ENCODE measurements at places on chromosomes 16 and 17.

DNA sequence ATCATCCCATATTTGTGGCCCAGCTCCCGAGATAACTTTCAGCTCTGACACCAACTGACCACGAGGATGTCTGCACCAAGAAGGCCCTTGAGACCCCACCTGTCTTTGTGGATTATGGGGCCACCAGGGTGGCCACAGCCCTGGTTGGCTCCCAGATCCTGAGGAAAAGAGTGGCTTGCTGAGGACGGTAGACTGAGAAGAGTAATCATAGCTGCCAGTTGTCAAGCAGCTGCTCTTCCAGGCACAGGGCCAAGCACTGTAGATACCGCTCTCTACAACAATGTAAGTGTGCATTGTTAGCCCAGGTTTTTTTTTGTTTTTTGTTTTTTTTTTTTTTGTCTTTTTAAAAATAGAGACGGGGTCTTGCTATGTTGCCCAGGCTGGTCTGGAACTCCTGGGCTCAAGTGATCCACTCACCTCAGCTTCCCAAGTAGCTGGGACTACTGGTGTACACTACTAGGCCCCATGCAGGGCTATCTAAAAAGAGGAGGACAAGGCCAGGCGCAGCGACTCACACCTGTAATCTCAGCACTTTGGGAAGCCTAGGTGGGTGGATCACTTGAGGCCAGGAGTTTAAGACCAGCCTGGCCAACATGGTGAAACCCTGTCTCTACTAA, 9.6 kb downstream of the ZNF205 start:
- no peak for DNase-seq

- no peak for DNase-seq
These were observed 55.8 kb downstream of the MYH13 start for GRCh38 chr17:10316801-10317542.

- DNase-seq: no peak
These were observed 8.4 kb downstream of the FSCN2 start for GRCh38 chr17:81536299-81537290.

- DNase-seq: peak; percentile 72
These were observed 1.7 kb upstream of the DLX3 start for GRCh38 chr17:49996495-49997300.

DNA sequence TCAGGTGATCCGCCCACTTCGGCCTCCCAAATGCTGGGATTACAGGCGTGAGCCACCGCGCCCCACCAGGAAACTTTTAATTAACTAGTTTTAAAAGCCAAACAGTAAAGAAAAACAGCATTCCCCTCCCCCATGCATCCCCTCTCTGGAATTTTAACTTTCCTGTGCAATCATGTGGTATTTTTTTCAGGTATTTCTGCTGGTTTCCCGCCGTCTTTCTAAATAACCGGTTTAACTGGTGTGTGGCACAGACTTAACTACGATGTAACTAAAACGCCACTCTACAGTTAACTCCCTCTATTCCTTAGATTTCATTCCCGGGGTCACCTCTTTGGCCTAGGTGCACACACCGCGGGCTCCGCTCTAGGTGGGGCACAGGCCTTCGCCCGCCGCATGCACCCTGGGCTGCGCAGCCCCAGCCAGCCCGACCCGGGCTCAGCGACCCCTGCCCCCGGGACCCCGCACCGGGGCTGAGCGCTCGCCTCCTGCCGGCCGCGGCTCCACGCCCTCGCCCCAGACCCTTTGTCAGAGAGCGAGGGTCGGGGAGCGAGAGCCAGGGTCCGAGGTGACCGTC, 15.1 kb upstream of the UTP6 start:
- no peak for DNase-seq

DNA sequence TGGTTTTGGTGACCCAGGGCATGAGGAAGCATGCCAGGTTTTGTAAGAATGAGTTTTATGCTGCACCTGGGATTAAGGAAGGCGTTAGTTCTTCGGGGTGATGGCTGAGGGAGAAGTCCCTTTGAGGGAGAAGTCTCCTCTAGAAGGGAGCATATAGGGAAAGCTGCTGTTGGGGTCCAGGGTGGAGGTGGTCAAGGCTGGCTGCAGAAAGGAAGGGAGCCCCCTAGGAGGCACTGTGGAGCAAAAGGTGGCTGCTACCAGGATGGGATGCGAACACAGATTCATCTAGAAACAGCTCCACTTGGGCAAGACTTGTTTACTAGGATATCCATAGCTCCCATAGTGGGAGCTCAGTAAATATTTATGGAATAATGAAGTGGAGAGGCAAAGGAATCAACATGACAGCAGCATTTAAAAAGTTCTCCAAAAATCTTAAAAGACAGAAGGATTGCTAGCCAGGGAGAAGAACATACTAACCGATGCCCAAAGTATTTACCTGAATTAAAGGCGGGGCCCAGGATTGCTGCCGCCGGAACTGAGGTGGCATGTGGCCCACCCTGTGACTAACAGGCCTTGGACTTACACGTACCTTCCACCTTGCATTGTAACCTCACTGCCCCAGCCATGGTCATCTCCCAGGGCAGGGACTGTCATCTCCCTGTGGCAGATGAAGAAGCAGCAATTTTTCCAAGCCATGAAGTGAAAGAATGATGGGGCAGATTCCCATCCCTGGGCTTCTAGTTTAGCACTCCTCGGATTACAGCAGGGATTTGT, 7.1 kb upstream of the LPCAT2 start:
- no peak for DNase-seq

DNA sequence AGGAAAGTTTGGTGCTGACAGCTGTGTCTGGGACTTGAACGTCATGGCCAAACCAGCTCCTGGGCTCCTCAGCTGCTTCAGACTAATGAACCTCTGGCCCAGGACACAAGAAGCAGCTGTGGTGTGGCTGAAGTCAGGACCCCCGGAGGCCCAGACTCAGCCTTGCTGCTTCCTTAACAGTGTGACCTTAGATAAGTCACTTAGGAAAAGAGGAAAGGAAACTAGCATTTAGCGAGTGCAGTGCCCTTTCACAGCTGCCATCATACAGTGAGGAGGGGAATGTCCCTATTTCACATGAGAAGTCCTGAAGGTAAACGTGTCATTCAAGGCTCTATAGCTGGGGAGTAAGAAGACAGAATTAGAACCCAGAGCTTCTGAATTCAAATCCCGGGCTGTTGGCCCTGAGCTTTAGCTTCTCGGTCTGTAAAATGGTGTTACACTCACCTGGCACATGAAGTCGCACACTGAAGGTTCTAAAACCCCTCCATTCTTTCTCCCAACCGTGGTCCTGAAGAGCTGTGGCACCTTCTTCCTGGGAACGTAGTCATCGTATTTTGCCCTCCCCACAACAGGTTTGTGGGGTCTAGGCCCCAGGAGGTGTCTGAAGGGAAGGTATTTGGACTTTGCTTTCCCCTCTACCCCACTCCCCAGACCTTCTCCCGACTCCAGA, 910 bp upstream of the RAMP2 start:
- DNase-seq: no peak

DNA sequence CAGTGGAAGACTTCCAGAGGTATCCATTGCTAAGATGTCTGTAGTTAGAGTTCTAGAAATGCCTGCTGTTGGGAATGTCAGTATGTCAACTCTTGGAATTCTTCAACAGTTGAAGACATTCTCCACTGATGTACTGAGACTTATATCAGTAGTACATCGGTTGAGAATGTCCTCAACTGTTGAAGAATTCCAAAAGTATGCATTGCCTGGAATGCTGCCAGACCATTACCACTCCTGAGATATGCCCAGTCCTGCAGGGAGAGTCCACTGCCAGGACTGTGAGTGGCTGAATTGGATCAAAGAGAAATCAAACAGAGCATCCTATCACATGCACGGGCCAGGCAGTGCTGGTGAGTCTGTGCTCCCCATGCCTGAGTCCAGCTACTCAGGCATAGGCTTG, 42.0 kb downstream of the IL21R start:
- no peak for DNase-seq

- no peak for DNase-seq
These were observed 82.8 kb downstream of the TBC1D16 start for GRCh38 chr17:79952901-79953300.

DNA sequence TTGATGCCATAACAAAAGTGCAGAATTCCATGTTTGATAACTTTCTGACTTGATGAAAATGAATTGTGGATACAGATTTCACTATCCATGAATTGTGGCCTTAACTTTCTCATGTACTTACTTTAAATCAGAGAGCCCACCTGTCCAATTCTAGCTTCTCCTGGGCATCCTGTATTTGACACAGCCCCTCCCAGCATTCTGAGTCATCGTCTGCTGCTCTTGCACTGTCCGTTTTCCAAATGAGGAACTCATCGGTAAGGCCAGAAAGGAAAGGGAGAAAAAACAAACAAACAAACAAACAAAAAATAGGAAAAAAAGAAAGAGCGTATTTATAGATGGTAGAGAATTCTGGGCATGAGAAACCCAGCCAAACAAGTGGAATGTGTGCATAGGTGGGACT, 361.6 kb downstream of the WWOX start:
- no peak for DNase-seq

DNA sequence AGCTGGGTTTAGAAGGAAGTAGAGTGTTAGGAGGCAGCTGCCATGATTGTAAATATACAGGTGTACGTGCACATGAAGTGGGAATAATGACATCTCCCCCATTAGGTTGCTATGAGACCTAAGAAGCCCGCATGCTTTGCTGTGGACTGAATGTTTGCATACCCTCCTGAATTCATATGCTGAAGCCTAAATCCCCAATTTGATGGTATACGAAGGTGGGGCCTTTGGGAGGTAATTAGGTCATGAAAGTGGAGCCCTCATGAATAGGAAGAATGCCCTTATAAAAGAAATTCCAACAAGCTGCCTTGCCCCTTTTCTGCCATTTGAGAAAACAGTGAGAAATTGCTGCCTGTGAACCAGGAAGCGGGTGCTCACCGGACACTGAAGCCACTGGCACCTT, 44.0 kb downstream of the CCDC182 start:
- DNase-seq: no peak

DNA sequence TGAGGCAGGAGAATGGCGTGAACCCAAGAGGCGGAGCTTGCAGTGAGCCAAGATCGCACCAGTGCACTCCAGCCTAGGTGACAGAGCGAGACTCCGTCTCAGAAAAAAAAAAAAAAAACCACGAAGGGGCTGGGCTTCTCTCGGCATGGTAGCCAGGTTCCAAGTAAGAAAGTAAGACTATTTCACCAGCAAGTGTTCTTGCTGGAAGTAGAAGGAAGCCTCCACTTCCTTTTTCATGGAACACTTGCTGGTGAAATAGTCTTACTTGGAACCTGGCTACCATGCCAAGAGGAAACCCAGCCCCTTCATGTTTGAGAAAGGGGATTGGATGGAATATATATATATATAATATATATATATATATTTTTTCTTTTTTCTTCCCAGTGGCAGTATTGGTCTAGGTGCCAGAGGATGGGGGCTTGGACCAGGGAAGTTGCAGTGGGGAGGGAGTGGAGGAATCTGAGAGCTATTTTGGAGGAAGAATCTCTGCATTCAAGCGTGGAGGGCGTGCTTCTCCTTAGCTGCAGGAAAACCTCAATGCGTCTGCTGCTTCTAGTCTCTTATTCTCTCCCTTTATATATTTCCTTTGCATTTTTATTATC, 7.2 kb upstream of the N4BP1 start:
- DNase-seq: no peak

DNA sequence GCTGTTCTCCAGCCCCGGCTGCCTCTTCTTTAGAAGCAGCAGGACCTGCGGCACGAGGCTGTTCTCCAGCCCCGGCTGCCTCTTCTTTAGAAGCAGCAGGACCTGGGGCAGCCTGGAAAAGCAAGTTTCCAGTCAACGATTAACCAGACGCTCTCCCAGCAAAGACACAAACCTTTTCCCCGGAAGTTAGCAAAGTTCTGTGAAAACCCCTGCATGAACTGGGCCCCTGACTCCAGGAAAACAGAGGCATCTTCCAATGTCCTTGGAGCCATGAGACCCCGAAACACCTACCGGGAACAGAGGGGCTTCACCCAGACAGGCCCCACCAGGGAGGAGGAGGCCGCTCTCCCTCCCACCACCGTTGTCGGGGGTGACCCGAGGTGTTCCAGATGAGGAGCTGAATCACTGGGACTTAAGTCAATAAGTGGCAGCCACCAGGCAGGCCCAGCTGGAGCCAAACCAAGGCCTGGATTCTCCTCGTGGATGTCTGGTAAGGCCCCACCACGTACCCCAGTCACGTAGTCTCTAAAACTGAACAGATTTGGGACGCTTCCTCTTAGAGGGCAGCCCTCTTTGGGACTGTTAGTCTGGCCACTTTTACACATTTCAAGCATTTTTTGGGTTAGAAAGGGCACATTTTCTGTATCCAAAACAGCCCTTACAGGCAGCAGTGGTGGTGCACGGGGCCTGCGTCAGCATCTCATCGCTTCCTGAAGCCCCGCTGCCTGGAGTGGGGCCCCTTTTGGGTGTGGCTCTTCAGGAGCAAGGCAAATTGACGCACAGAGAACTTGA, at the start of gene RPH3AL:
RPH3AL (minus strand) TSS at position 387 of the 792 bp plus-strand sequence. CDS start 25,264 bp downstream, outside the sequence.
- DNase-seq: no peak

- DNase-seq: no peak
These were observed 29.3 kb upstream of the TNFRSF13B start for GRCh38 chr17:17001076-17001777.

- no peak for DNase-seq
These were observed 215.8 kb downstream of the RBFOX3 start for GRCh38 chr17:79395066-79395465.

DNA sequence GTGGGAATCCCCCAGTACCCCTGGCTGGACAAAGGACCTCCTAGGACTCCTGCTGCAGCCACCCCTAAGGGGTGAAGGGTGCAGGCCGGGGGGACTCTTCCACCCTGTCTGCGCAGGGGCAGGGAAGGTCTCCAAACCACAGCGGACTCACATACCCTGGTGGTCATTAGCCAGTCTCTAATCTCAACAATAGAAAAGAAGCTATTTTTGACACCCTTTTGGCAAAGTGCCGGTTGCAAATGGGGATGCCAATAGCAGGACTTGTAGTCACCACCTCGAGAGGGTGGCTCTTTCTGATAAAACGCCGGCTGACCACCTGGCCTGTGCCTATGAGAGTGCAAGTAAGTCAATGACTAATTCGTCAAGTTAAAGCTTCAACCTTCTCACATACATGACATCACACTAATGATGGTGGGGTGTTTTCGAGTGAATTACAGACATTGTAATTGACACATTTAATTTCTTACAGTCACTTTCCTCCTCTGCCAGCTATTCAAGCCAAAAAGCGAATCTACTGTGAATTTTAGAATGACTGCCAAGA, 23.1 kb upstream of the DNAH17 start:
- no peak for DNase-seq

DNA sequence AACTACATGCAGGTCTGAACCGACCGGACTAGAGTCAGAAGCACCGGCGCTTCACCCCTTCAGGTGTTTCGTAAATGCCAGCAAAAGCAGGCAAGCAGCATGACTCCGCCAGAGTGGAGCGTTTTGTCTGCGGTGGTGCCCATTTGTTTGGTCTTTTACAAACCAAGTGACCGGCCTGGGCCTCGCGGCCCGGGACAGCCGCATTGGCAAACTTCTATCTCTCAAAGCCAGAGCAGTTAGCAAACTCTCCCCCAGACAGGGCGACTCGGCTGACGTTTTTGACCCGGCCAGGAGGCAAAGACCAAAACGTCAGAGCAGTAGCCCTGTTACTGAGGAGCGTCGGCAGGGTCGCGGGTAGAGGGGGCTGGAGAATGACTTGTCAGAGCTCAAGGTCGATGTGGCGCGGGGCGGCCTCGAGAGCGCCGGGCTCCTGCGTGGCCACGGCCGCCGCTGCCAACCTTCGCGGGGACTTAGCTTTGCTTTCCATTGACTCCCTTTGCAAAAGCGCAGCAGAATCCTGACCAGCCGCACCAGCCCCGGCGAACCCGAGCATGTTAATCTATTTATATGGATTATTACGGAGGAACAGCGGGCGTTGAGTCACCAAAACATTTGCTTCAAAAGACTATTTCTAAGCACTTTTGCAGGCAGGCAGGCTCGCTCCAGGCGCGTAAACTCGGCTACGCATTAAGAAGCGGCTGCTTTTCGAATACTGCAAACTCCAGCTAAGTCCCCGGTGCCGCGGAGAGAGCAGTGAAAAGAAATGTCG, 763 bp upstream of the SOX9 start:
- DNase-seq: no peak

GRCh38 chr17:30576326-30576861, 99.2 kb downstream of the GOSR1 start:
- no peak for DNase-seq

All from stimulated activated CD4-positive, alpha-beta T cell treated with anti-CD3 and anti-CD28 coated beads, TNF-alpha, amount 100 ng/mL, for 1 hour (primary cell).